ENCODE measurements at places on chromosomes 16 and 17.

DNA sequence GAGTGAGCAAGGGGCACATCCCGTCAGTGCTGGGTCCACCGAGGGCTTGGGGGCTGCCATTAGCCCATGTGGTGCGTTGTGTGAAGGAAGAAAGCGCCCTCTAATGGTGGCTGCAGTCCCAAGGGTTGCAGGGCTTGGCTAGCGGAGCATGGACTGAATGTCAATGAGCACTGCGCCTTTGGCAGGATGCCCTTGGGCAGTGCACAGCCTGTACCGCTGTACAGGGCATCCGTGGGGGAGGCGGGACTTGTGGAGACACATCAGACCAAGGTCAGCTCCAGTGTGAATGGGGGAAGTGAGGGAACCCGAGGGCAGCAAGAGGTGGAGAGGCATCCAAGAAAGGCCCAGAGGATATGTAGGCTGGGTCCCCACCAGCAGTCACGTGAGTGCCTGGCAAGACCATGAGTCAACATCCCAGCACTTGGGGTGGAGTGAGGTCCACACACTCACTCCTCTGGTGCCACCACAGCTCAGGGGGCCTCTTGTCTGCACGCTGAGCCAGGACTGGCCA lies 75.5 kb upstream of the MED9 start:
- no peak for DNase-seq

DNA sequence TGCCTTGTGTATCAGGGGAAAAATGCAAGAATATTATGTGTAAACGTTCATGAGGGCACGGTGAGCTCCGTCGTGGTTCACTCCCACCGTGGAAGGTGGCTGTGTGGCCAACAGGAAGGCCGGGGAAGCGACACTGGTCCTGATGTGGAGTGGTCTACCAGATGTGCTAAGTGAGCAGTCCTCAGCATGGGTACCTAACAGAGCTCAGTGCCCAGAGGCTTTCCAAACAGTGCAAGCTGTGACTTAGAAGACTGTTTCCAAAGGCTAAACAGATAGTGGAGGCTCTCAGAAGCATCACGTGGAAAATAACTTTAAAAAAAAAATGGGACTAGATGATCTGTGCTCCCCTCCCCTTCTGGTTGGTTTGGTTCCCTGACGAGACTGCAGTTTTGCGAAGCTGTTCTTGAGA lies 199.3 kb upstream of the CHMP6 start:
- DNase-seq, result no peak

DNA sequence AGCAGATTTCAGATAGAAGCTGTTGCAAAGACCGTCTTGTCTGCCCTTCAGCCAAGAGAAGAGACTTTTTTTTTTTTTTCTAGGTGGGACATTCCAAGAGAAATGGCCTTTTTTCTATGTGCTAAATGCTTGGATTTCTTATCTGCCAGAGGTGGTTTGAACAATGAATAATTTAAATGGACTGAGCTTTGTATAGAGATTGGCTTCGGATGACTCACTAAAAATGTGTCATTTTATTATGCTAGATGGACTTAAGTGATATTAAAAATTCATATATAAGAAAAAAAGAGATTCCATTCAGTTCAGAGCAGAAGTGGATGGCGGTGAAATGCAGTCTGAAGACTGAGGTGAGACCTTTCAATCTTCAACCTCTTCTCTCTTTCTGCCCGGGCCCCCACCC lies 58.4 kb downstream of the MEAK7 start:
- no peak for DNase-seq

DNA sequence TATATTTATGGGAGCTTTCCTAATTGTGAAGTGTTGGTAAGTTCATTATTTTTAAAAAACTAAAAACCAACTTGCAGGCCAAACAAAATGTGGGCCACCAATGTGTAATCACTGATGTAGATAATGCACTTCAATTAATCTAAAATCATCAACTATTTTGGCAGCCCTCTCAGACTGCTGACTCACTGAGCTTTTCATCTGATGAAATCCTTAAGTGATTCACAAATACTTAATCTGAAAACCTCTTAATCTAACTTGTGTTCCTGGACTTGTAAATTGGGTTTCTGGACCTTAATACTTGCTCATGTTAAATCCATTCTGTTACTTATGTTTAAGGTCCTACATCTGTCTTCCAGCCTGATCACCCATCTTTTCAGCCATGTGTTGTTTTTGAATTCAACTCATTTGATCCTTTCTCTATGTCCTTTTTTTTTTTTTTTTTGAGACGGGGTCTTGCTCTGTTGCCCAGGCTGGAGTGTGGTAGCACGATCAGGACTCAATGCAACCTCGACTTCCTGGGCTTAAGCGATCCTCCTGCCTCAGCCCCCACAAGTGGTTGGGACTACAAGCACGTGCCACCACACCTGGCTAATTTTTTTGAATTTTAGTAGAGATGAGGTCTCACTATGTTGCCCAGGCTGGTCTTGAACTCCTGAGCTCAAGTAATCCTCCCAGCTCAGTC lies 39.0 kb downstream of the PRKCB start:
- no peak for DNase-seq

DNA sequence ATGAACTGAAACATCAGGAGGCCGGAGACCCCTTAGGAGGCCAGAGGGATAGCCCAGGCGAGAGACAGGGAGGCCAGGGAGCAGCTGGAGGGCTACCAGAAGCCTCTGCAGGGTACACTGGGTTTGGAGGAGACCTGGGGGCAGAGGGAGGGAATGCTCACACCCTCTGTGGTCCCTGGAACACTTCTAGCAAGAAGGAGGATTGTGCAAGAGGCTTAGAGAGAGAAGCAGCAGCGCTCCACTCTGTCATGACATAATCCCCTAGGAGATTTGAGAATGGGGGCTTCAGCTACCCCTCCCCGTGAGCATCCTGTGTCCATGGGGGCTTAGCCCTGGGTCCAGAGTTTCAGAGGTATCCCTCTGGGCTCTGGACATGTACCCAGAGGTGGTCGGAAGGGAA lies 15.8 kb downstream of the GPR142 start:
- DNase-seq, result no peak

- DNase-seq, result no peak
These were observed 11.7 kb downstream of the TMEM100 start for GRCh38 chr17:55710829-55711496.

- DNase-seq, result peak; percentile 37
These were observed 6.0 kb upstream of the TPPP3 start for GRCh38 chr16:67399218-67399733.

DNA sequence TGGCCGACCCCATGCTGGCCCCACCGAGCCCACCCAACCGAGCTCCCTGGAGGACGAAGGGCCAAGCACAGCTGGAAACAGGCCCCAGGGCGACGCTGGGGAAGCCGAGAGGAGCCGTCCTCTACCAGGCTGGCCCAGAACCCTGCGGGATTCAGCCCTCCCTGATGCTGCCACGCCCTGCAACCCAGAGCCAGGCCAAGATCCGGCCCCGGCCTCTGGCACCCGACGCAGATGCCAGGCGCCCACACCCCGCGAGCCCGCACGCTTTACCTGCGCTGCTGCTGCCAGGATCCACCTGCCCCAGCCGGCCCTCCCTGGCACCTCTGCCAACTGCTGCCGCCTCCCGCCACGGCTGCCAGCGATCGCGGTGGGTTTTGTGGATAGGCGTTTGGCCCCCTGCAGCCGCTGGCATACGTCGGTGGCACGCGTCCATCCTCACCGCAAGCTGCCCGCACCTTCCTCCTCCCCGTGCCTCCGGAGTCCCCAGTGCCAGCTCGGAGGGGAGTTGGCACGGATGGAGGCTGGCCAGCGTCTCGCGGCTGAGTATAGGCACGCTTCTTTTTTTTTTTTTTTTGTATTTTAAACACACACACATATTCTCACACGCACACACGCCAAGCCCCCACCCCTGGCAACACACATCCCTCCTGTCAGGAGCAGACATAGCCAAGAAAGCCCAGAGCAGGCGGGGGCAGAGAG lies 41.3 kb upstream of the ACSF3 start:
- DNase-seq, result no peak

- no peak for DNase-seq
These were observed 90.7 kb downstream of the TIMM22 start for GRCh38 chr17:1087381-1088241.

DNA sequence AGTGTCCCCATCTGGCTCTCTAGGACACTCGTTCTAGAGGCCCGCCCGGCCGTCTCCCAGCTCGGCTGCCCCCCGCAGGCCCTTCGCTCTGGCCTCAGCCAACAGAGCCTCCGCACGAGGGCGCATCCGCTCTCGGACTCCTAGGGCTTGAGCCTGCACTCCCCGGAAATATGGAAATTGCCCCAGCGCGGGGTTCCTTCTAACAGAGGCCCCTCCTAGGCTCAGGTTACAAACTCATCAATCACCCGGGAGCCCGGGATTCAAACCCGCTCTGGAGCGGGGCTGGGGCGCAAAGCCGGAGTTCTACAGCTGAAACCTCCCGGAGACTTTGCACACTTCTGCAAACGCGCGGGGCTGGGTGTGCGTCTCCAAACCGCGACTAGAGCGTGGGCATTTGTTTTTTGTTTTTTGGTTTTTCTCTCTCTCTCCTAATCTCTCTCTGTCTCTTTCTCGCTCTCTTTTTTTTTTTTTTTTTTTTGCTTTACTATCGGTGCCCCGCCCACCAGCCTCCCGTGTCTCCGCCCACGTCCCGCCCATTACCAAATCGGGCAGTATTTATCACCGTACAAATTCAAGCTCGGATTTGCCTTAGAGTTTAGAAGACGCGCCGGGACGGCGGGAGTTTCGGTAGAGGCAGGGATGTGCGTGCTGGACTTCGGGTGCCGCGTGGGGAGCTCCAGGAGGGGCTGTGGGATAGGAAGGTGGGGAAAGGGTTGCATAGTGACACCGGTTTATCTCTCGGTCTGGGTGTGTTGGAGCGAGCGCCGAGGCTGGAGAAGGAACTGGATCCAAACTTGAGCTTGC lies 2.4 kb upstream of the FOXL1 start:
- peak; percentile 39 for DNase-seq

- DNase-seq, result no peak
These were observed 20.6 kb downstream of the VPS53 start for GRCh38 chr17:693791-694638.

GRCh38 chr16:4679850-4680636 lies 13.3 kb upstream of the NUDT16L1 start:
- peak; percentile 15 for DNase-seq

- DNase-seq, result no peak
These were observed 23.7 kb upstream of the RCVRN start for GRCh38 chr17:9928601-9929333.

DNA sequence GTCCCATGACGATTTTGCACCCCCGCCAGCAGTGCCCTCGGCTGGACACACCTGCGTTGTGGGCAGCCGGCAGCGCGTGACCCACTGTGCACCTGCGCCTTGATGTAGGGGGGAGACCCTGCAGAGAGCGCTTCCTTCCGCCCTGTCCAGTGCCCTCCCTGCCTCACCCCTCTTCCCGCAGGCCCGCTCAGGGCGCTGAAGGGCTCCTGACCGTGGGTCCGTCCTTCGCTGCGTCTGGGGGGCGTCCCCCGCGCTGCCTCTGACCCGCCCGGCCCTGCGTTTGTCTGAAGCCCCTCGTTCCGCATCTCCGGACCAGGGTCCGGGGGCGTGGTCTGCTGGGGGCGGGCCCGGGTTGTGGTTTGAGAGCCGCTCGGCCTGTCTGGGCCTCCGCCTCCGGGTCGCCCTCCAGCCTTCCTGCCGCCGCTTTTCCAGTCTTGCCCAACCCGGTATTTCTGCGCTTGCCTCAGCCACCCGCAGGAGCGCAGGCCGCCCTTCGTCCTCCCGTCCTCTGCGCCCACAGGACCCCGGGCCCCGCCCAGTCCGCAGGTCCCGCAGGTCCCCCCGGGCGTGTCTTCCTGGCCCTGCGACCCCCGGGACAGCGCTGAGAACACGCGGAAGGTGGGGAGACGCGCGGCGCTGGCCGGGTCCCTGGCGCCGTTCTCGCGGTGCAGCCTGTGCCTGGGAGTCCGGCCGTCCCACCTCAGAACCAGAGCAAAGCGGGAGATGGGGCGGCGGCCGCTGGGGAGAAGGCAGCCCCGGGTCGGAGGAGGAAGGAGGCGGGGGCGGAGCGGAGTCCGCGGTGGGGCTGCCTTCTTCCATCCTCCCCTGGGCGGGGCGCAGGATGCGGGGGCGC lies 4.0 kb upstream of the IL17C start:
- peak; percentile 53 for DNase-seq

DNA sequence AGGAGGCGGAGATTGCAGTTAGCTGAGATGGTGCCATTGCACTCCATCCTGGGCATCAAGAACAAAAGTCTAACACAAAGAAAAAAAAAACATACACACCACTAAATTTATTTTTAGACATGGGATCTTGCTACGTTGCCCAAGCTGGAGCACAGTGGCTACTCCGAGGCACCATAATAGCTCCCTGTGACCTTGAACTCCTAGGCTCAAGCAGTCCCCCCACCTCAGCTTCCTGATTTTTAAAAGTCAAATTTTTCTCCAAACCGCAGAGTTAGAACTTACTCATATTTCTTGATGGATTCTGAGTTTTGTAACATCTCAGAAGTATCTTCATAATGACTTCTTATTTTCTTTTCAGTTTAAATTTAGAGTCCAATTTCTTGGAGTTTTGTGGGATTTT lies 3.4 kb downstream of the CMTM4 start:
- no peak for DNase-seq

DNA sequence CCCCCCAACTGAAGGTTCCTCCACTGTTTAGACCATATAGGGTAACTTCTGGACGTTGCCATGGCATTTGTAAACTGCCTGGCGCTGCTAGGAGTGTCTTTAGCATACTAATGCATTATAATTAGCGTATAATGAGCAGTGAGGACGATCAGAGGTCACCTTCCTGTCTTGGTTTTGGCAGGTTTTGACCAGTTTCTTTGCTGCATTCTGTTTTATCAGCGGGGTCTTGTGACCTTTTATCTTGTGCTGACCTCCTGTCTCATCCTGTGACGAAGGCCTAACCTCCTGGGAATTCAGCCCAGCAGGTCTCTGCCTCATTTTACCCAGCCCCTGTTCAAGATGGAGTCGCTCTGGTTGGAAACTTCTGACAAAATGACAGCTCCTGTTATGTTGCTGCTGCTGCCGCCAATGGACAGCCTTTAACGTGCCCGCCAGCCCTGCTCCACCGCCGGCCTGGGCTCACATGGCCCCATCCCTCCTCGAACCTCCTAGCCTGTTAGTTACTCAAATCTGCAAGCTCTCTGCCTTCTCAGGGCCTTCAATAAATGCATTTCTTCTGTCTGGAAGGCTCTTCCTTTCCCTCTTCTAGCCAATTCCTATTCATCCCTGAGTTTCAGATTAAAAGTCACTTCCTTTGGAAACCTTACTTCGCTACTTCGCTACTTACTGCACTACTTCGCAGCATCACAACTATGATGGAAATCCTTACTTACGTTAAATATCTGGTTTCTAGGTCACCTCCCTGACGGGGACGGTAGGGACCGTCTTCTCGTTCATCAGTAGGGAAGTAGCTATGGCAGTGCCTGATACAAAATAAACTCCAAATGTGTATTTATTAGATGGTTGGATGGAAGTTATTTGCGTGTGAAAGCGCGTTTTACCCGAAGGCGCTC lies 640 bp upstream of the NAGLU start:
- no peak for DNase-seq

- no peak for DNase-seq
These were observed 196.6 kb upstream of the SDK2 start for GRCh38 chr17:73840829-73841228.

Measured in CD4-positive, alpha-beta T cell treated with Interleukin-21 for 1 hour (primary cell).